K562 (cell line): ENCODE measurements at places on chromosomes 1 and 21. TPM values are rescaled to one million over a fixed set of nuclear protein-coding genes. Genes with fewer than 3 reads are reported as not detected.
A peak's percentile ranks its signal among the peaks of the same experiment; 100 is the strongest.

Gene KPRP
- not detected in 2 replicates for total RNA-seq

DNA sequence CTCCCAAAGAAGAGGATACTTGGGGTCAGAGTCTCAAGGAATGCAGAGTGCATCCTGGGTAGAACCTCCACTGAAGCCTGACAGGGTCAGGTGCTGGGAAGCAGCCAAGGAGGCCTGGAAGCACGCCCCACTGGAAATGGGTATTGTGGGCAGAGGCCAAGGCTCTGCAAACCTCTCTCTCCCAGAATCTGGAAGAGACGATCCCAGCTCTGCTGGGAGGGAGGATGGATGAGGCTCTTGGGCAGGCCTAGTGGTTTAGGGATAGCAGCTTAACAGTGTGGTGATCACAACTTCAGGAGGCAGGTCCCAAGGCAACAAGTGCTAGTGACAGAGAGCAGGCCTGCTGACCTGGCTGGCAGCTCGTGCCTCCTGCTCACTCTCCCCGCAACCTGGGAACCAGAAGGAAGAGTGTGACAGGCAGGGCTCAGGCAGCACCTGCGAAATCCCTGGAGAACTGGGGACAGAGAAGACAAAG is 641.0 kb downstream of the PLPP3 start:
- DNase-seq = no peak

DNA sequence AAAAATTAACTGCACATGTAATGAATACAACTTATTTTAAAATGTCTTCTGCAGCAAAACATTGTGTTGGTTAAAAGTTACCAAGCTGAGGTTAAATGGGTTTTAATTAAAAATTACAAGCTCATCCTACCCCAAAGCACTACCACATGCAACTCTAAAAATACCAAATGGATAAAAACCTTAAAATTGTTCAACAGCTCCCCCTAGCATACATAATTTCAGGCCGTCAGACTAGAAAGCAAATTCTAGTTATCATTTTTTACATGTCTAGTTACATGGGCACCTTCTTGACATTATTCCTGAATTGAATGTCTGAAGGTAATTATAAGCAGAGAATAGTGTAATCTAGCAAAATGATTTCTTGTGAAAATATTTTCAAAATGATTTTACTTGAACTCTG is 176.5 kb downstream of the C1orf21 start:
- DNase-seq = no peak

DNA sequence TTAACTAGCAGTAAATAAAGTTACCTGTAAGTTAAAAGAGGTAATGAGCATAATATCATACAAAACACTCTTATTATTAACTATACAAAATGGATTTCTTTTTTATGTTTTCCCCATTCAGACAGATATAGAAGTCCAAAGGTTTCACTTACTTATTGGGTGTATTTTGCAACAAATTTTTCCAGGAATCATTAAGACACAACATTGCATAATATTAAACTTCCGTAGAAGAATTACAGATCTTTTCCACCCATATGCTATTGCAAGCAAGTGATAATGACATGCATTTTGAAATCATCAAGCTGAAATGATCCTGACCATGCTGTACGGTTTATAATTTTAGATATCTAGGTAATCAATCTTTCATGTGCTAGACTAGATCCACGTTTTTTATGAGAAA is 957.0 kb downstream of the NCAM2 start:
- no peak for DNase-seq

DNA sequence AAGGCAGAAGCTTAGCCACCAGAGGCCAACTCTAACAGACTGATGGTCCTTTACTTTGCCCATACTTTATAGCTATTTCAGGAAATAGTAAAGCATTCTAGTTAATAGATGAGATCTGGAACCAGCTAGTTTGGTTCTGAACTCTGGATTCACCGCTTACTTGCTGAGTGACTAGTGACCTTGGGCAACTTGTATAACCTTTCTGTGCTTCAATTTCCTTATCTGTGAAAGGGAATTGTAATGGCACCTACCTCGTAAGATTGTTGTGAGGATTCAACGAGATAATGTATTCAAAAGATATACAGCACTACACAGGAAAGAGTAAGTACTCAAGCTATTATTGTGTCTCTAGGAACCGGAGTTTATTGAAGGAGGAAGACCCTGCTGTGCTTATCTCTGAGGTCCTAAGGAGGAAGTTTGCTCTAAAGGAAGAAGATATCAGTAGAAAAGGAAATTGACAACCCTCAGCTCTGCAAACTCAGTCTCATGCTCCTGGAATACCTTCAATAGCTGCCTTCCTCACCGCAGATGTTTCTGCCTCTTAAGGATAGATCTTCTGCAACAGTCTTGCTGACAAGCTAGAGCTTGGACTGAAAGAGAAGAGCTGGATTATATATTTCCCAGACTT is 11.9 kb downstream of the MTFR1L start:
- DNase-seq = peak; percentile 43

DNA sequence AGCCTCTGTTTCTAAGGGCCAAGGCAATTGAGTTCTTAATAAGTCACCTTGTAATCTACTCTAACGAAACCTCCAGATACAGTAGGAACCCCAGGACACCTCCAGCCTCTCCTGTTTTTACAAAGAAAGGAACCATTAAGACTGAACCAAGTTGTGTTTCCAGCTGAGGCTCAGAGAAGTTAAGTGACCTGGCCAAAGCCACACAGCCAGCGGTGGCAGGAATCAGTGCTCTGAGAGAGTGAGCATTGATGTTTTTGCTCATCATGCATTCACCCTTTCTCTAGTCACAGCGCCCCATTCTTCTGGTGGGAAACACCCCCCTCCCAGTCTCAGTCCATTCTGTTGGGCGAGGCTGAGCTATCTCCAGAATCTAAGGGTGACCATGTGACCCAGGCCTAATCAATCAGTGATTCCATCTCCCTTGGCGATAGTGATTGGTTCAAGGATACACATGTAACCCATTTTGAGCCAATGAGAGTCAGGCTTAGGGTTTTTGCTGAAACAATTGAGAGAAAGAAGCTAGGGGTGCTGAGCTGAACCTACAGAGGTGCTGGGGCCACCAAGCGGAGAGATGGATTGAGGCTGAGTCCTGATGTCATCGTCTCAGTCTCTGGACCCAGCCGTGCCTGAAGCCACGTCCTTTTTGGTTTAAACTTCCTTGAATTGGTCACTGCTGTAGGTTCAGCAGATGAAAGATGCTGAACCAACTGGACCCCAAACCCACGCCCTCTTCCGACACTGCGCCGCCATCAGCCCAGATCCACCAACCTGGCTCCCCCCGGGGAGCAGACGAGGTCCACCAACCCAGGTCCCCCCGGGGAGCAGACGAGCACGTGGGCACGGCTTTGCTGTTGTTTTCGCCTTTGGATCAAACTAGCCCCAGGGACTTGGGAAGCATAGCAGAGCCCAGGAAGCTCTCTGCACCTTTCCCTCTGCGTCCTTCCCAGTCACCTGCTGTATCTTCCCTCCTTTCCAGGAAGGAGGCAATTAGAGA is 28.0 kb upstream of the RERE start:
- DNase-seq = peak; percentile 41
